ENCODE measurements at places on chromosomes 5 and 9. TPM values are rescaled to one million over a fixed set of nuclear protein-coding genes. Genes with fewer than 3 reads are reported as not detected.

DNA sequence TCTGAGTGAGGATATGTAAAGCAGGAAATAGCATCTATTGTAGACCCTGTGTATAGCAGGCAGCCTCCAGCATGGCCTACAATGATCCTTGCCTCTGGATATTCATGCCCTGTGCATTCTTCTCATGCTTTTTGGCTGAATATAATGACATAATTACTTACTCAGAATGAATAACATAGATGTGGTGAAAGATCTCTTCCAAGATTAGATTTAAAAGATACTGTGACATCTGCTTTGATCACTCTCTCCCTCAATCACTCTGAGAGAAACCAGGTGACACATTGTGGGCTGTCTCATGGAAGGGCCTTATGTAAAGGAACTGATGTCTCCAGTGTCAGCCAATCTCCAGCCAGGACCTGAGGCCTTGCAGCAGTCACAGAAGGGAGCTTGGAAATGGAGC, 376.7 kb downstream of the DNAH5 start:
- no peak for DNase-seq

P4HA2 gene
- 15.9 TPM for total RNA-seq

CATSPER3 gene
- total RNA-seq, result not detected

GRCh38 chr9:77554586-77555105, 93.5 kb downstream of the GNA14 start:
- no peak for DNase-seq
